ENCODE measurements at places on chromosomes 11 and 22.
A peak's percentile ranks its signal among the peaks of the same experiment; 100 is the strongest.

DNA sequence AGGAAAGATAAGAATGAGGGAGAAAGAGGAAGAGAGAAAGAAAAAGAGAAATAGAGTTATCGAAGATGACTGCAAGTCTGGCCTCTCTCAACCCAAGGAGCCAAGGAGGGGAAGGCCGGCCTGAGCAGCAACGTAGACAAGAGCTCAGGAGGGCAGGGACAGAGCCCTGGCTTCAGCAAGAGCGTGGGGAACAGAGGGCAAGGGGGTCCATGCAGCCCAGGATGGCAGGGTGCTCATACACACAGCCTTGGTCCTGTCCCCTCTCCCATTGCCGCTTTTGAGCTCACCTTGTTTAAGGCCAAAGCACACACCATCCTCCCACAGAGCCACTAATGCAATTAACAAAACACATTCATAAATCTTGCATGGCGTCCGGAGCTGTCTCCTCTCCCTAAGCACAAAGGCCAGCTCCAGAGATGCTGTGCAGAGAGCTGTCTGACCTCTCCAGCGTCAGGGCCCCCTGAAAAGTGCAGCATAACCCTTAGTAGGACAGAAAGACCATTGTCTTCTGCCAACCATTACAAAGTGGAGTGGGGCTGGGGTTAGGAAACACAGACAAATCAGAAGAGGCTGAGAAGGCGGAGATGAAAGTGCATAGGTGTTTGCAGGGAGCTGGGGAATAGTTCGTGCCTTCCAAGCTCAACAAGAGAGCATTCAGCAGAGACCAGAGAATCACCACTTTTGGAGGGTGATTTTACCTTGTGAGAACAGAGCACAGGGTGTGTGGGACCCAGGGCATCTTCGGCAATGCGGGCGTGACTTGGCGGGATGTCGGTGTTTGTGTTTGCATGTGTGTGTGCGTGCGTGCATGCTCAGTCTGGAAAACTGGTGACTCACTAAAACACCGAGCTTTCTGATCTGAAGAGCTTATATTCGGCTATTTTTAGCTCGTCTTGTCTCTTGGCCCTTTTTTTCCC, 28.2 kb upstream of the JAM3 start:
- no peak for DNase-seq

- DNase-seq = no peak
Measured at GRCh38 chr11:83272627-83273026, 13.5 kb downstream of the CCDC90B start.

DNA sequence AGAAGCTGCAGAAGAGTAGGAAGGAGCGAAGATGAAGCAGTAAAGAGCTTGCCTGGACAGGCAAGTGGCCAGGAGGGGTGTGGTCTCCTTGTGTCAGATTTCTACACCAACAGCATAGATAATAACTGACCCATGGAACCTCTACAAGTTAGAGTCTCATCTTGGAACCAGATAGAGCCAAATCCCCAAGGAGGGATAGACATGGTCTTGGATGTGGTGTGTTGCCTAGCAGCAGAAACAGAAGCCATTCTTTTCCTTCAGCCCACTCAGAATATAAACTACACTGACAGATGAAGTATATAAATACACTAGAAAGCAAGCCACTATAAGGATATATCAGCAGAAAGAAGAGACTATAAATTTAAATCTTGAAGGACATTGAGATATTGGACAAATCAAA, 4.3 kb upstream of the CARD16 start:
- no peak for DNase-seq

DNA sequence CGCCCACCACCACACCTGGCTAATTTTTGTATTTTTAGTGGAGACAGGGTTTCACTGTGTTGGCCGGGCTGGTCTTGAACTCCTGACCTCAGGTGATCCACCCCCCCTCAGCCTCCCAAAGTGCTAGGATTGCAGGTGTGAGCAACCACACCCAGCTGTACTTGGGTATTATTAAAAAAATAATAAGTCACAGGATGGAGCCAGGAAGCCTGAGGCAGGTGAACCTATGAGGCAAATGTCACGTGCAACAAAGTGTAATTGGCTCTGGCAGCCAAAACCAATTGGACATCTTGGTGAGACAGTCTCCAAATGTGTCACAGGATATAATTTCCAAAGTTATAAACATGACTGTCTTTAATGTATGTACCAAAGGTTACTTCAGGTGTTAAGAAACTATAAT, 24.0 kb upstream of the MALAT1 start:
- DNase-seq = no peak

DNA sequence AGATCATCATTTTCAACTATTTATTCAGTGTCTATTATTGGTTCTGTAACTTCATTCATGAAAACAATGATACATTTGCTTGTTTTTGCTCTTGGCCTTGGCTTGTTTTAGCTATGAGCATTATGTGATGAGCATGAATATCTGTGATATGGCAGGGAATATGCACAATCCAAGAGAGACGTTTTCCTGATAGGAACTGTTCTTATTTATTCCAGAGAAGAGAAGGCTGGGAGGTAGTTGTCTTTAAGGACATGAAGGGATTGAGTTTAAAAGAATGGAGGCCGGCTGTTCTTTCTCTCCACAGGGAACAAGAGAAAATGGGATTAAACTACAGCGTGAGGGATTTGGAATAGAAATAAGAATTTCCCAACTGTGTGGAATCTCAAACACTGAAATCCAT, 30.3 kb downstream of the BLID start:
- no peak for DNase-seq

DNA sequence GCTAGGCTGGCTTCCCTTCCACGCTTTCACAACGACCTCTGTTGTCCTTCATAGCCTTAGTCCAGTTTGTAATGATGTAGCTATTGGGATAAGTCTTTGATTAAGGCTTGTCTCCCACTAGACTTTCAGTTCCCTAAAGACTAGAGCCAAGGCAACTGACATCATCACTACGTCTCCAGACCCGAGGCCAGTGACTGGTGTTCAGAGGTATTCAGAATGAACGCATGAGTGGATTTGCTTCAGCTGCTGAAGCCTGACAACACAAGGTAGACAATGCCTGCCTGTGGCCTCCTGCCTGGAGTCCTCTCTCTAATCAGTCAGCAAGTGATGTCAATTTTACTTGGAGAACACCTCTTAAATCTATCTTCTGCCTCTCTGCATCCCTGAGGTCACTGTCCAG, 13.6 kb downstream of the EFCAB6 start:
- DNase-seq = peak; percentile 5

- no peak for DNase-seq
Measured at GRCh38 chr11:122436188-122436555, 219.3 kb upstream of the UBASH3B start.

- DNase-seq = peak; percentile 27
Measured at GRCh38 chr11:65152122-65152521, 17.8 kb upstream of the SYVN1 start.

- DNase-seq = peak; percentile 84
Measured at GRCh38 chr11:126585774-126586491, 230.4 kb downstream of the ST3GAL4 start.

DNA sequence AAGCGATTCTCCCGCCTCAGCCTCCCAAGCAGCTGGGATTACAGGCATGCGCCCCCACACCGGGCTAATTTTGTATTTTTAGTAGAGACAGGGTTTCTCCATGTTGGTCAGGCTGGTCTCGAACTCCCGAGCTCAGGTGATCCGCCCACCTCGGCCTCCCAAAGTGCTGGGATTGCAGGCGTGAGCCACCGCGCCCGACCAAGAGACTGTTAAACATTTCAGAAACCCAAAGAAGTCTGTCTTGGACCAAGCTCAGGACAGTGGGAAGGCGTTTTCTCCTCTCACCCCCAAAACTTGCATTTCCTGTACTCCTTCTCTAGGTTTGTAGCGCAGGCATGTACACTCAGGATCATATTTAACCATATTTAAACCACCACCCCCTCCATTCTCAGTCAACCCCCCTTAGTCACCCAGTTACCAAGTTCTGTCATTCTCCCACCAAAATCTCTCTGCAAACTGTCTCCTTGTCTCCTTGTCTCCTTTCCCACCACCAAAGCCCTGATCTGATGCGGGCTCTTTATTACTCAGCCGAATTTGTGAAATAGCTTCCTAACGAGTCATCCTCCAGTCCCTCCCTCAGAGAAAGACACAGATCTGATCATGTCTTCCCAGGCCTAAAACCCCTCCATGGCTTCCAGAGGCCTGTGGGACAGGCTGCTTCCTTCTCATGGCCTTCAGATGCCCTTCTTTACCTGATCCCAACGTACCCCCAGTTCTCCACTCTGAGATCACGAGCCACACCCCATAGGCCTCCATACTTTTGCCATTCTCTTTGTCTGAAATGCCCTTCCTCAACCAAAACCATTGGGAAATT, 29.0 kb upstream of the CREB3L1 start:
- peak; percentile 17 for DNase-seq

- no peak for DNase-seq
Measured at GRCh38 chr11:81331611-81332235, 1401.9 kb downstream of the FAM181B start.

GRCh38 chr11:10519630-10520029, 21.4 kb downstream of the RNF141 start:
- DNase-seq = no peak

DNA sequence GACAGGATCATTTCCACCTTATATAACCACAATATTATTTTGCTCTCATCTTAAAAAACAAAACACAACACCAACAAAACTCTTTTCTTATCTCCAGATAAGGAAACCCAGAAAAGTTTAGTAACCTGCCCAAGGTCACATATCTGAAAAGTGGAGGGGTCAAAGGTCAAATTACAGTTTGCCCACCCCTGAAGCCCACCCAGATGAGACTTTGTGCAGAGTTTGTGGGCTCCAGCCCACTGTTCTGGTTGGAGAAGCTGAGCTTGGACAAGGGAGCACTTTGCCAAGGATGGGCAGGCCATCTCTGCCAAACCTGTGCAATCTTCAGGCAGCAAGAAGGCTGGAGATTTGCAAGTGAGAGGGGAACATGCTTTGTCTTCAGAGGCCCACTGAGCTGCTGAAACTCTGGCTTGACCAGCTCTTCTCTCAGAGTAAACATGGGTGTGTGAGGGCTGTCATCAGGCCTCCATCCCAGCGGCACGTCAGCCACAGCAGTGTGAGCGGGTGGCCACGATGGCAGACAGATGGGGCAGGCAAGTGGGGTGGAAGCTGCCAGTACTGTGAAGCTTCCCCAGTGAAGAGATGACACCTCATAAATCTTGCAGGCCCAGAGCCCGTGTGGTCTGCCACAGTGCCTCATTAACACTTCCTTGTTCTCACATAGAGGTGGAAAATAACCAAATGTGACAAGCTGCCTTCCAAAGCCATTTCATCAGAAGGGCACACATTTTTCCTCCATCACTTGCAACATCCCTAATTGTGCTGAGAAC, 111.8 kb downstream of the CCDC81 start:
- DNase-seq = no peak

GRCh38 chr22:48757985-48758561, 1069.6 kb downstream of the BRD1 start:
- DNase-seq = no peak

DNA sequence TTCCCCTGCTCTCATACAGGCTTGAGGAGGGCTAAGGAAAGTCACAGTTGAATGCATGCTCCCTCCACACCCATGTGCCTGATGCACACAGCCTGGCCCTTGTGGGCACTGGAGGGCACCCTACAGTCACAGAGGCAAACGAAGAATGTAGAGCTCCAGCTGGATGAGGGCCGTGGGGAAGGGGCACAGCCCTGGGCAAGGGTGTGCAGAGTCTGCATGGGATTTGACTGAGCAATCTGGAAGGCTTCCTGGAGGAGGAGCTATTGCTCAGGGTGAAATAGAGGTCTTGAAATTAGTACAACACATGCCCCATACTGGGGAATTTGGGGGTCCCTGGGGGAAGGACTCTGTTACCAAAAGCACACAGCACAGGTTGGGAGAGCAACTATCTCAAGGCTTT, 64.0 kb downstream of the KCNQ1 start:
- DNase-seq = no peak

GRCh38 chr22:46446799-46447198, 90.6 kb downstream of the CELSR1 start:
- no peak for DNase-seq

- no peak for DNase-seq
Measured at GRCh38 chr11:133547808-133548494, 15.7 kb upstream of the OPCML start.

GRCh38 chr11:118930094-118930712, 4.5 kb upstream of the BCL9L start:
- peak; percentile 85 for DNase-seq

- peak; percentile 43 for DNase-seq
Measured at GRCh38 chr22:43110444-43110926, at the start of gene BIK. Gene BIK, plus strand, starts transcription at chr22:43110750. Its CDS starts 13,273 bp downstream, at chr22:43124023.

- no peak for DNase-seq
Measured at GRCh38 chr11:68412593-68413475, 47.7 kb upstream of the PPP6R3 start.

GRCh38 chr22:17086296-17086695, 1.5 kb downstream of the IL17RA start:
- peak; percentile 75 for DNase-seq

- no peak for DNase-seq
Measured at GRCh38 chr22:20816559-20816958, 42.1 kb downstream of the PI4KA start.

All from suppressor macrophage (primary cell).